Amygdala (tissue), 56 donors: ENCODE measurements at places on chromosomes 7 and 10.

DNA sequence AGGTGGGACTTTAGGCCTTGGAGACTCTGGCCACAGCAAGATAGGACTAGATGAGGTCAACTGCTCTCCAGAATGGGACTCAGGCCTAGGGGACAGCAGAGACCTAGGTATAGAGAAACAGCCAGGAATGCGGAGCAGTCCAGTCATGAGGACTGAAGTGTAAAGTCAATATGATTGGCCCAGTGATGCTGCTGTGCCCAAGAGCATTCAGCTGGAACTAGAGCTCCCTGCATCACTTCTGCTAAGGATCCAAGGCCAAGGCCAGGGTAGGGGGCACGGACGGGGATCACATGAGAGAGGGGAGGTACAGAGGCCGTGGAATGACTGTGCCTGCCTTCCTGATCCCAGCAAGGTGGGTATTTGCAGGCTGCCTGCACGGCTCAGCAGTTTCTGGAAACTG lies 237.9 kb downstream of the FRMD4A start:
- no peak for DNase-seq

DNA sequence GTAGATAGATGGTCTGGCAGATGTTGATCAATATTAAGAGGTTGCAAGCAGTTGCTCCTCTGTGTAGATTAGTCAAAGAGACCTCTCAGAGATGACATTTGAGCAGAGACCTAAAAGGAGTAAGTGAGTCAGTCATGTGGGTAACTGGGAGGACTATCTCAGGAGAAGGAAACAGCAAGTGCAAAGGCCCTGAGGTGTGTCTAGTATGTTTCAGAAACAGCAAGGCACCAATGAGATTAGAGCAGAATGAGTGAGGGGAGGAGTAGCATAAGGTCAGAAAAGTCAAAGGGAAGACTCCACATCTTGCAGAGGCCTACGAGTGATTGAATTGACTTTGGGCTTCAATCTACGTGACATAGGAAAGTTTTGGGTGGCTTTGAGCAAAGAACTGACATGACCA lies 89.8 kb upstream of the COL1A2 start:
- DNase-seq = no peak

DNA sequence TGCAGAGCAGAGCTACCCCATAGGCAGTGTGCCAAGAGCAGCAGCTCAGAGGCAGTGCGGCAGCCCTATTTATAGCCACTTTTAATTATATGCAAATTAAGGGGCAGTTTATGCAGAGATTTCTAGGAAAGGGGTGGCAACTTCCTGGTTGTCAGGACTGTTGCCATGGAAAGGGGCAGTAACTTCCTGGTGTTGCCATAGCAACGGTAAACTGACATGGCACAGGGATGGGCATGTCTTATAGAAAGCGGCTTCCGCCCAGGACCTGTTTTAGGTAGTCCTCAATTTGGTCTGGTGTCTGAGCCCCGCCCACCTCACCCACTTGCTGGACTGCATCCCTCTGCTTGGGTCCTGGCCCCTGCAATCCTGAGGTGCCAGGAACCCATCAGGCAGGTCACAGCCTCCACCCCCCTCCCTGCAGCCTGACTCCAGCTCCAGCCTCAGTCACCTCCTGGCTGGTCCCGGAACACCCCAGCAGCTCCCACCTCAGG lies 115.8 kb downstream of the TMEM130 start:
- peak; percentile 39 for DNase-seq

- DNase-seq = no peak
These were observed 45.3 kb upstream of the CDK1 start for GRCh38 chr10:60732807-60733516.

DNA sequence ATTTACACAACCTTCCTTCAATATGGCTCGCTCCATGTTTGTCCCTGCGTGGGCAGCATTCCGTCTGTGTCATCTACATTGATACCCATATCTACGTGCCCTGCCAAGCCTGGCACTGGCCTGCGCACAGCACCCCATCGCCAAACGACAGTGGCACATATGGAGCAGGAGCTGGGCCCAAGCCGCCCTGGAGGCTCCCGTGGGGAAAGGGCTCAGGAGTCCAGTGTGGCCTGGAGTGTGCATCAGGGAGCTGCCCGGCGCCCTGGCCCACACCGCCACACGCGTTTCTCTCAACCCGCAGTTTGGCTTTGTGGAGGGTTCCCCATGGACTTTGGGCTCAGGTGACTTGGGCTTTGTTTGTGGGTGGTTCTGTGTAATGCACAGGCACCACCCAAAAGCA lies 273.2 kb downstream of the PTPRN2 start:
- DNase-seq = no peak

GRCh38 chr10:132994811-132995210 lies 52.4 kb upstream of the CFAP46 start:
- no peak for DNase-seq

DNA sequence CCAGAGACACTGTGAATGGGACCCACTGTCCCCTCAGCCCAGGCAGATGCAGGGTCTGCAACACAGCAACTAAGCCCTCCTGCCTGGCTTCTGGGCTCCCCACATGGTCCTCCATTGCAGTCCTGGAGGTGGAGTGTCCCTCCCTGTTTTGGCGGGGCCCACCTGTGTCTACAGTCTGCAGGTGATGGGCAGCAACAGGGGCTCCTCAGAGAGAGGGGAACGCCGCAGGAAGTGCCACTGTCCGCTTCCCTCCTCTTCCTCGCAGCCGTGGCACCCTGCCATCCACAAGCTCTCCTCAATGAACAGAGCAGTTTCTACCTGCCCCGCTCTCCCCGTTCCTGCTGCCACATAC lies 9.3 kb downstream of the CAMK2G start:
- DNase-seq = no peak

DNA sequence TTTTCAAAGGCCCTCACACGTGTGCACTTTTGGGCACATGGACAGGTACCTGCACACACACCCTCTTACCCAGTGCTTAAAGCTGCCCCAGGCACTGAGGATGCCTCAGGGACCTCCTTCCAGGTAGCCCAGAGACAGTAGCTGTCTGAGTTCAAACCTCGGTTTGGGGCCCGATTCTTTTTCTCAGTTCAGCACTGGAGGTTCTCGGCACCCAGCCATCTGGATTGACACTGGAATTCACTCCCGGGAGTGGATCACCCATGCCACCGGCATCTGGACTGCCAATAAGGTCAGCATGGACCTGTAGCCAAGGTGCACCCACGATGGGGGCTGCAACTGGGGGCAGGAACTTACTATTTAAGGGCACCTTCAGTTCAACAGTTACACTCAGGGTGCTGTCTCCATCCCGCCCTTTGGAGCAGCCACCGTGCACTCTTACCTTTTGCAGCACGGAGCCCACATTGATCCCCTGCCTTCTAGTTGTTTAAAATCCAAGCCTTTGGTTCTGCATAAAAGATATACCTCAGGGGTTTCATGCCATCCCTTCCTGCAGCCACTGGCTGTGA lies 17.7 kb downstream of the CPA5 start:
- no peak for DNase-seq

DNA sequence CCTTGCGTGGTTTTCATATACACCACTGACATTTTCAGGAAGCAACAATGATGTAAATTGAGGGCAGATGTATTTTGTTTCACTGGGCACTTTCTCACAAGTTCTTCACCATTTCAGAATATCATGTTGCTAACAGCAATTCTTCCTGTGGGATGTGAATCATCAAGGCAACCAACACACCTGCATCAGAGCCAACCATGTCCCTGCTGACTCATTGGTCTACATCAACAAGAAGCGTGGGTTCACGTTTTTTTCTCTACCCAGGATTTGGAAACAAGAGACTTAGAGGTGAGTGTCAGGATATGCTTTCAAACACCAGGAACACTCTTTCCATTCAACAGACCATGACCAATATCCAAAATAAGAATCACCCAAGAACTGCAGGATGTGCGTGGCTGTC lies 203.9 kb downstream of the TEX36 start:
- DNase-seq = no peak

DNA sequence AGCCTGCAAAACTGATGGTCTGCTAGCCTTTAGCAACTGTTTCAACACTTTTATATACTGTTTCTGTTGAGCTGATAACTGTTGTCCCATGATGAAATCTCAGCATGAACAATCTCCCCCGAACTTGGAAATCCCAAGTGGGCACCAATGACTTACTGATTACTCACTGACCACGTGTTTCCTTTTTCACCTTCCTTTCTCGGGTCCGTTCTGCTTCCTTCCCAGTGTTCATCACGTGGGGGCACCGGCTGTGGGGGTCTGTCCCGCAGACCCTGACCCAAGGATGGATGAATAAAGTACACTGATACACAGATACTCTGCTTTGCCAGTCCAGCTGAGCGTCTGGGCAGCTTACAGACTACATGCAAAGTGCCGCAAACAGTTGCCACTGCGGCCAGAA lies 39.0 kb upstream of the RASGEF1A start:
- DNase-seq = no peak

- DNase-seq = no peak
These were observed 288.4 kb upstream of the LRRTM3 start for GRCh38 chr10:66637273-66638036.

GRCh38 chr10:49448924-49449323 lies 53.0 kb upstream of the DRGX start:
- DNase-seq = no peak

GRCh38 chr7:64946772-64947171 lies 43.7 kb downstream of the ZNF273 start:
- DNase-seq = no peak

- no peak for DNase-seq
These were observed 105.7 kb downstream of the CCNY start for GRCh38 chr10:35442028-35442427.

DNA sequence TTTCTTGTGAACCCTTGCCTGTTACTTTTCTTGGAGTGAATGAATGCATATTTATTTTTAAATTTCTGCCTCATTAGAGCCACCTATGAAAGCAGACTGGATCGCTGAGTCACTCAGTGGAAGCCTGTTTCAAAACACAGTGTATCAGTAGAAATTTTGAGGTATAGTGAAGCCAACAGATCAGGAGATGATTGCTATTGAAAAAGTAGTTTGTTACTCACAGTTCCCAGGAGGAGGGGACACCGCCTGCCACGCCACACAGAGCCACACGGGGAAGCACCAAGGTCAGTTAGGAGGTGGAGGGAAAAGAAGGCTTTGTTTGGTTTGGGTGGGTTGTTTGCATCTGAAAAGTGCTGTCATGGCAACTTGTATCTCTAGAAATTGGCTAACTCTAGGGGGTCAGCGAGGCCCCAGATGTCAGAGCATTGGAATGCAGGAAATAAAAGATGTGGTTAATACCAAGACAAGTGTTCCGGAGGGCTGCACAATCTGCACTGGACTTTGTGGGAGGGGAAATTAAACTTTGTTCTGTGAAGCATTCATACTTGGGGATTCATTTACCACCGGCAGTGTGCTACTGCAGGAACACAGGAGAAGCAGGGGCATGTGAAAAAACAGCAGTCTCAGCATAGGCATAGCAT lies 106.4 kb upstream of the SDK1 start:
- no peak for DNase-seq

- no peak for DNase-seq
These were observed 22.1 kb downstream of the CPEB3 start for GRCh38 chr10:92268748-92269147.

DNA sequence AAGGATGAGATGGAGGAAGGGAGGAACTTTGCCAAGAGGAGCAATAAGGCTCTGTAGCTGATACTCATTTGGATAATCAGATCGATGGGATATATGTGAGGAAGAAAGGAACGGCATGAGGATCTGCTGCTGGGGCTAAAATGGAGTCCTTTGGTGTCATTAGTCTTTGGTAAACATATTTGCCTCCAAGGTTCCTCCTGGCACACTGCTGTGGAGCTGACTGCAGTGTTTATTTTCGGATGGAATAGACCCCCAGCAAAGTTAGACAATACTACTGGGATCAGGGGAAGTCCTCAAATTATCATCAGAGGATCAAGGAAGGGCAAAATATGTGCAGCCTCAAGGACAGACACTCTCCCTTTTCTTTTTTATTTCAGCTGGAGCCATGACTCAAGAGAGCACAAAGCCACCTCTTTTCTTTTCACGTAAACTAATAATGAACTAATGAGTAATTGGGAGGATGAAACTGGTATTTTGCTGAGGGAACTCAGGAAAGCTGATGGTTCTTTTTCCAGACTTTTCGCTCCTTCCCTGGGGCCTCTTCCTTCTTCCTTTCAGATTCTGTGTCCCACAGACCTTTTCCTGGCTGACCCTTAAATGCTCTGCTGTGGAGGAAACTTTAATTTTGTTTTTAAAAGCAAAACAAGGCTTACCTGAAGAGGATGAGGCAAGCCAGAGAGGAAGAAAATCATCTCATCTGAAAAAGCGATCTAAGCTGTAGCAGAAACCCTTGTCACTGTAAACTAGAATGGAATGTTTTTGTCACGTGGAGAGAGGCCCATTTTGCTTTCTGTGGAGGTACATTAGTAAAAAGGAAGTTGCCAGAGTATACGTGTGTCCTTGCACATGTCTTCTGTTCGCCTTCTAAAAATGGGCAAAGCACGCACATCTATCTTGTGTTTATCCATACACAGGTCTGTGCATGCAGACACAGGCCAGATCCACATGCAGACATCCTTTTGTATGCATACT lies 33.3 kb downstream of the LRMDA start:
- no peak for DNase-seq

- no peak for DNase-seq
These were observed 143.3 kb downstream of the KCNMA1 start for GRCh38 chr10:77494327-77494726.

DNA sequence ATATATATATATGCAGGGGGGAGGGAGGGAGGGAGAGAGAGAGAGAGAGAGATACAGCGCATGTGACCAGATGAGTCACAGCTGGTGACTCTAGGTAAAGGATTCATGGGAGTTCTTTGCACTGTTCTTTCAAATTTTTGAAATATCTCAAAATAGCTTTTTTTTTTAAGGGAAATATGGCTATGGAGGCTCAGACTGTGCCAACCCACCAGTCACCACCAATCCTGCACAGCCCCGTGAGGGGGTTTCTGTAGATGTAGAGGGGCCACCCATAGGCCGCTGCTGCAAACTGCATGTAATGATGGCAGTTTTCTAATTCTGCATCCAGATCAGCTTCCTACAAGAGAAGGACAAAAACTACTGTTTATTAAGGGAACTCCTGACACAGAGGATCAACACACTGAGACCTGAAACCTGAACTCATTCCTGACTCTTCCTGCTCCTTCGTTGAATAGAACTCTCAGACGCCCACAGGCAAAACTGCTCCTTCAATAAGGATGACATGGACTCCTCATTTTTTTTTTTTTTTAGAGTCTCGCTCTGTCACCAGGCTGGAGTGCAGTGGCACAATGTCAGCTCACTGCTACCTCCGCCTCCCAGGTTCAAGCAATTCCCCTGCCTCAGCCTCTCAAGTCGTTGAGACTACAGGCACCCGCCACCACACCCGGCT lies 17.3 kb downstream of the DAGLB start:
- DNase-seq = no peak

GRCh38 chr7:133320891-133321290 lies 68.0 kb downstream of the EXOC4 start:
- no peak for DNase-seq

- no peak for DNase-seq
These were observed 7.7 kb downstream of the SH2D4B start for GRCh38 chr10:80545258-80545881.
